Cardiac ventricle fibroblast (primary cell): ENCODE measurements at places on chromosomes 11 and 22. TPM values are rescaled to one million over a fixed set of nuclear protein-coding genes. Genes with fewer than 3 reads are reported as not detected.

OR10G4 gene
- not detected in 2 replicates for total RNA-seq

TRMT112 gene
- 202 and 252 TPM in 2 replicates for total RNA-seq

PNPLA3 gene
- 0.87 and 0.88 TPM in 2 replicates for total RNA-seq

SEC14L2 gene
- total RNA-seq: 11.5 and 30.1 TPM in 2 replicates

LDLRAD3 gene
- 26.8 and 34.0 TPM in 2 replicates for total RNA-seq

FXYD6 gene
- total RNA-seq: 3.1 and 3.7 TPM in 2 replicates

EXPH5 gene
- not detected in 2 replicates for total RNA-seq

MOGAT2 gene
- total RNA-seq: not detected in 2 replicates

KCNJ5 gene
- not detected in 2 replicates for total RNA-seq

COPB1 gene
- 136 and 141 TPM in 2 replicates for total RNA-seq

ZBTB16 gene
- total RNA-seq: 58.3 and 70.3 TPM in 2 replicates

ACAT1 gene
- total RNA-seq: 117 and 177 TPM in 2 replicates

FXYD2 gene
- 0.34 TPM in 1 of 2 replicates, not detected in the other for total RNA-seq

MMP12 gene
- not detected in 2 replicates for total RNA-seq

RGL4 gene
- total RNA-seq: not detected in 2 replicates

ST13 gene
- 104 and 144 TPM in 2 replicates for total RNA-seq

CD6 gene
- total RNA-seq: not detected in 2 replicates

C11orf16 gene
- not detected in 2 replicates for total RNA-seq

WT1 gene
- 3.6 and 9.4 TPM in 2 replicates for total RNA-seq

TYR gene
- not detected in 2 replicates for total RNA-seq

MS4A14 gene
- not detected in 2 replicates for total RNA-seq

SOX10 gene
- not detected in 2 replicates for total RNA-seq

CADM1 gene
- total RNA-seq: 8.7 and 12.8 TPM in 2 replicates

PTPRCAP gene
- not detected in 2 replicates for total RNA-seq

SYT9 gene
- not detected in 2 replicates for total RNA-seq

APOA5 gene
- total RNA-seq: not detected in 2 replicates

NXPE2 gene
- not detected in 2 replicates for total RNA-seq

OR52B2 gene
- total RNA-seq: not detected in 2 replicates
